Karpas-422 (cell line): ENCODE measurements at places on chromosomes 16 and 17. TPM values are rescaled to one million over a fixed set of nuclear protein-coding genes. Genes with fewer than 3 reads are reported as not detected.

GRCh38 chr17:58264407-58265103, 16.2 kb downstream of the MPO start:
- no peak overlapping the region for H3K4me3 ChIP-seq
- no peak overlapping the region for H3K27ac ChIP-seq
- no peaks in the 10 kb centered on the region for H3K27me3 ChIP-seq
- H3K4me1 ChIP-seq, result no peaks in the 10 kb centered on the region
- H3K36me3 ChIP-seq, result no peaks in the 10 kb centered on the region

DNA sequence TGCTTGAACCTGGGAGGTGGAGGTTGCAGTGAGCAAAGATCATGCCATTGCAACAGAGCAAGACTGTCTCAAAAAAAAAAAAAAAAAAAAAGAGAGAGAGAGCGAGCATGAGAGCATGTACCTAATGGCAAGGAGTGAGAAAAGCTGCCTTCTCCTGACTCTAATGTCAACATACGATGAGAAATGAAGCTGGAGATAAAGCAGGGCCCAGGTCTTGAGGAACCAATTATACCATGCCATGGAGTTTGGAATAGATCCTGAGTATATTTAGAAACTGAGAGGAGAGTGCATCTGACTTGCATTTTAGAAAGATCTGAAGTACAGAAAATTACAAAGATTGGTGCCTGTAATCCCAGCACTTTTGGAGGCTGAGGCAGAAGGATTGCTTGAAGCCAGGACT, 3.8 kb upstream of the MAP2K6 start:
- H3K4me1 ChIP-seq, result peaks cover 46% of the 10 kb centered on the region
- H3K36me3 ChIP-seq, result no peaks in the 10 kb centered on the region
- no peak overlapping the region for H3K4me3 ChIP-seq
- no peaks in the 10 kb centered on the region for H3K27me3 ChIP-seq
- no peak overlapping the region for H3K27ac ChIP-seq
- DNase-seq, result no peak

- no peak overlapping the region for H3K4me3 ChIP-seq
- peaks cover 9% of the 10 kb centered on the region for H3K36me3 ChIP-seq
- no peak overlapping the region for H3K27ac ChIP-seq
- no peak for DNase-seq
- no peaks in the 10 kb centered on the region for H3K27me3 ChIP-seq
- peaks cover 14% of the 10 kb centered on the region for H3K4me1 ChIP-seq
These were observed 6.2 kb upstream of the DUSP14 start for GRCh38 chr17:37483311-37484039.

DNA sequence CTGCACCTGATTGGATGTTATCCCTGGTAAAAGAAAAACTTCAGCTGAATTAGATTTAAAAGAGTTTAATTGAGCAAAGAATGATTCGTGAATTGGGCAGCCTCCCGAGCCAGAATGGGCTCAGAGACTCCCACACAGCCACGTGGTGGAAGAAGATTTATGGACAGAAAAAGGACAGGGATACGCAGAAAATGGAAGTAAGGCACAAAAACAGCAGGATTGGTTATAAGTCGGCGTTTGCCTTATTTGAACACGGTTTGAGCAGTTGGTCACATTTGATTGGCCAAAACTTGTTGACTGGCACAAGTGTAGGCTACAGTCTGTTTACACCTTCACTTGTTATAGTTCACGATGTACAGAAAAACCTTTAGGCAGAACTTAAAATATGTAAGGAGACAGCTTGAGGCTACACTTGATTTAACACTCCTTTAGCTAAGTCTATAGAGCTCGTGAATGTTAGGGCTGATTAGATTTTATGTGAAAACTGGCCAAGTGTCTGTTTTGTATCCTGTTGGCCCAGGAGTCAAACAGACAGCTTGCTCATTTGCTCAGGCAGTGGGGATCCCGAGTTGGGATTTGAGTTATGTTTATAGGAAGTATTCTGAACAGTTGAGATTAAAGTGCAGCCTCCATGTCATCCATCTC, 119.5 kb upstream of the SHISA6 start:
- peaks cover 2% of the 10 kb centered on the region; the same call in 1 of the 2 replicates for H3K27me3 ChIP-seq
- H3K36me3 ChIP-seq, result no peaks in the 10 kb centered on the region
- H3K27ac ChIP-seq, result no peak overlapping the region
- no peak for DNase-seq
- H3K4me1 ChIP-seq, result no peaks in the 10 kb centered on the region

Gene PRSS8
- total RNA-seq, result not detected in 2 replicates

Gene AOC2
- 0.67 and 1.5 TPM in 2 replicates for total RNA-seq

Gene WFDC1
- not detected in 2 replicates for total RNA-seq

Gene CCDC200
- not detected in 2 replicates for total RNA-seq
